ENCODE measurements at places on chromosomes 2 and 18.

DNA sequence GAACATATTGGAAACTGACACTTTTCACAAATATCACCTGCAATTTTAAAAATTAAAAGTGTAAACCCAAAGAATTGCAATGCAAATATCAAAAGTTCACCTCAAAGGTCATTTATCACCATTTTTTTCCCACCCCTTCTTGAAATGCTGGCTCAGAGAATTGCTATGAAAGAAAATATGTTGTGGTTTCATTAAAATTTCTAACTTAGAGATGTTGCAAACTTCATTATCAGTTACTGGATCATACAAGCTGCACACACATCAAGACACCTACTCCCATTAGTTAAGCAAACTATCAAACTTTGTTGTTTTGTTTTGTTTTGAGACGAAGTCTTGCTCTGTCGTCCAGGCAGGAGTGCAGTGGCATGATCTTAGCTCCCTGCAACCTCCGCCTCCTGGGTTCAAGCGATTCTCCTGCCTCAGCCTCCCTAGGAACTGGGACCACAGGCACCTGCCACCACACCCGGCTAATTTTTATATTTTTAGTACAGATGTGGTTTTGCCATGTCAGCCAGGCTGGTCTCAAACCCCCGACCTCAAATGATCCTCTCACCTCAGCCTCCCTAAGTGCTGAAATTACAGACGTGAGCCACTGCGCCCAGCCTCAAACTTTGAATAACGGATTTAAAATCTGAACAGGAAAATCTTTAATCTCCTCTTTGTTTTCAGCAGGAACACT, 37.0 kb downstream of the STK39 start:
- no peak for DNase-seq

DNA sequence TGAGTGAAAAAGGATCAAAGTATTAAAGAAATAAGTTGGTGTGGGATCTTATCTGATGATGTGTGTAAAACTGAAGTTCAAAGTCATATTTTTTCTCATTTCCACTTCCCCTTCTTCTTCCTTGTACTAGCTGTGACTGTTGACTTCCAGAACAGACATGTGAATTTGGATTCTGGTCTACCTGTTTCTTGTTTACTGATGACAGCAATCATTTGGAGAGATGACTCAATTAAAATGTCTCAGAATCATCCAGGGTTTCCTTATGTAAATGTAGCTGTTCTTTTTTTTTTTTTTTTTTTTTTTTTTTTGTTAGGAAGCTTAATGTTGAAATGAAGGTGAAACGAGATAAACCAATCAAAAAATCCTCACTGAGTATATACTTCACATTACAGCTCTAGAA, 819.9 kb upstream of the PIK3C3 start:
- no peak for DNase-seq

- DNase-seq: no peak
Measured at GRCh38 chr18:23521271-23521670, 18.0 kb downstream of the RMC1 start.

GRCh38 chr2:157691695-157692094, 63.0 kb upstream of the ACVR1C start:
- DNase-seq: no peak

GRCh38 chr2:46225730-46226129, 71.5 kb upstream of the EPAS1 start:
- no peak for DNase-seq

DNA sequence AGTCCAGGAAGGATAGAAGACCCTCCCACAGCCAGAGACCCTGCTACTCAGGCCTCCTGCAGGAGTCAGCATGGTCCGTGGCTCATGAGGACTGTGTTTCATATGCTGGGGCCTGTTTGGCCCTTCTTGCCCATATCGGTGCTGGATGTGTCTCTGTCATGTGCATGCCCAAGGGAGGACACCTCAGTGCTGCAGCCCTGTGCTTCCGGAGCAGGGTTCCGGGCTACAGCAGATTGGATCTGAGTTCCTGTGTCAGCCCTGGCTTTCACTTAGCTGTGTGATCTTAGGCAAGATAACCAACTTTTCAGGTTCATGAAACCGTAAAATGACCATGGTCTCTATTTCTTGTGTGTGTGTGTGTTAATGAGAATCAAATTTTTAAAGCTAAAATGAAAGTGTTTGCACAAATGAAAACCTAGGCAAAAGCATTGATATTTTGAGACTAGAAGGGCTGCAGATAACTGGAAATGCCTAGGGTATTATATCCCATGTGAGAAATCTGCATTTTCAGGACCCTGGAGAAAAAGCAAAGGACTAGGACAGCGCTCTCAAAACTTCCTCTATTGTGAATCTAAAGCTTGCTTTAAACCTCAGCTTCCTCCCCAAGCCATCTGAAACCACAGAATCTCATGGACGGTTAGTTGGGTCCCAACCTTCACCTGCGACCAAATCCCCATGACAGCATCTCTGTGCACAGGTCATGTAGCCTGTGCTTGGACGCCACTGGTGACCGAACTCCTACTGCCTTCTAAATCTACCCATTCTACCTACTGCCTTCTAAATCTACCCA, 58.8 kb upstream of the CAPN13 start:
- DNase-seq: no peak

DNA sequence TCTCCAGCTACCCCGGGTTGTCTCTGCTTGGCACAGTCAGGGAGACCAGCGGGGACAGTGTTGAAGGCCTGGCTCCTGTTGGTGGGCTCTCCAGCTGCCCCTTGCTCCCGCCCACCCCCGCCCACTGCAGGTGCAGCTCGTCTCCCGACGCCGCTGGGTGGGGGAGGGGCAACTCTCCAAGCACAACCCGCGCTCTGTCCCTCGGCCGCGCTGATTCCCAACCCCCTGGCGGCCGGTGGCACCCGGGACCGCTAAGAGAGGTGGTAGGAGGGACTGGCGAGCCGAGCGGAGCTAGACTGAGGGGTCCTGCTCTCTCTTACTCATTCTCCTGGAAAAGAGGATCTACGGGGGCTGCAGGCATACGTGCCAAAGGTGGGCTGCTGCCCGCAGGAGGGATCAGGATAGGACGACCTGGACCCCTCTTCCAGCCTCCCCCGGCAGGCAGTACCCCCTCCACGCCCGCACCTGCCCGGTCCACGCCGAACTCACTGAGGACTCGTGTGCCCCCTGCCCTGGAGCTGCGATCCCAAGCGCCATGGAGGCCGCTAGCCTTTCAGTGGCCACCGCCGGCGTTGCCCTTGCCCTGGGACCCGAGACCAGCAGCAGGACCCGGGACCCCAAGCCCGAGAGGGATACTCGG, 44.5 kb downstream of the DDX18 start:
- no peak for DNase-seq

DNA sequence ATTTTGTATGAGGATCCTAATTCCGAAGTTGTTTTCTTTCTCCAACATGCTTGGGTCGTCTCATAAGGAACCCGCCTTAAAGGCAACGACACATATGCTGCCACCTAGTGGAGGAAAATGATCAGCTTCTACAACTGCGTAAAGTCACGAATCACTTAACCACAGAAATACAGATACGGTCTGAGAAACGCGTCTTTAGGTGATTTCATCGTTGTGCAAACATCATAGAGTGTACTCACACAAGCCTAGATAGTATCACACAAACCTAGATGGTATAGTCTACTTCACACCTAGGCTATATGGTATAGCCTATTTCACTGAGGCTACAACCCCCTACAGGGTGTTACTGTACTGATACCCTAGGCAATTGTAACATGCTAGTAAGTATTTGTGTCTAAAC, 13.1 kb downstream of the GNLY start:
- peak; percentile 25 for DNase-seq

All from stimulated activated CD8-positive, alpha-beta memory T cell treated with anti-CD3 and anti-CD28 coated beads, Interleukin-7, amount 100 ng/mL, for 1 hour (primary cell).